ENCODE measurements at places on chromosomes 7 and 10. TPM values are rescaled to one million over a fixed set of nuclear protein-coding genes. Genes with fewer than 3 reads are reported as not detected.
A peak's percentile ranks its signal among the peaks of the same experiment; 100 is the strongest.

DNA sequence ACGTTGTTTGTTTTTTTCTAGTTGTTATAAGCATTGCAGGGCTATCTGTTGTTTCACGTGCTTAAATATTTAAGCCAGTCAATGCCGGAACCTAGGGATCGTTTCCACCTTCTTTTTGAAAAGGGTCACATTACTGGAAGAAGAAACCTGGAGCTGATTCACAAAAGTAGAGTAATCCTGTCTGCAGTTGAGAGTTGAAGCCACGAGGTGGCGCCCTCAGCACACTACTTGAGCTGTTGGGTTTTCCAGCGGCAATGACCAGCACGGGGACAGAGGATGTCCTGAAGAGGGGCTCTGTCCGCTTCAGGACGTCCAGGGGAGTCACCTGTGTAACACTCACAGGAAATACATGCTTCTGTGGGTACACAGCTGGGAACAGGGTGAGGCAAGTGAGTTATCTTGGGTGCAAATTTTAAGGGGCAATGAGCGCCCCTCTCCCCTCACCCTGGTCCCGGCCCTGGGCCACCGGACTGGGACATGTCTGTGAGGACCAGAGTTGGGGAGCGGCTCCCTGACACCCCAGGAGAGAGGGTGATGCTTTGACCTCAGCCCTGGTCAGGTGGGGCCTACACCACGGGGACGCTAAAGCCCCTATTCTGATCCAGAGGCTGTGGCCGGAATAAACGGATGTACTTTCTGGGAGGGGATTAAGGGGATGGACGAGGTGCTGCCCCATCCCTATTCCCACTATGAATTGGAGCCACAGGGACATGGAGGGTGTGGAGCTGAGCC, 26.3 kb upstream of the WDFY4 start:
- peak; percentile 73 for DNase-seq
- no peak overlapping the region for H3K4me3 ChIP-seq
- no peaks in the 10 kb centered on the region for H3K36me3 ChIP-seq
- H3K27ac ChIP-seq, result no peak overlapping the region

- H3K4me3 ChIP-seq, result no peak overlapping the region
- H3K27ac ChIP-seq, result no peak overlapping the region
- no peaks in the 10 kb centered on the region for H3K27me3 ChIP-seq
- no peaks in the 10 kb centered on the region for H3K4me1 ChIP-seq
These were observed 88.0 kb downstream of the GLRX3 start for GRCh38 chr10:130224228-130224627.

DNA sequence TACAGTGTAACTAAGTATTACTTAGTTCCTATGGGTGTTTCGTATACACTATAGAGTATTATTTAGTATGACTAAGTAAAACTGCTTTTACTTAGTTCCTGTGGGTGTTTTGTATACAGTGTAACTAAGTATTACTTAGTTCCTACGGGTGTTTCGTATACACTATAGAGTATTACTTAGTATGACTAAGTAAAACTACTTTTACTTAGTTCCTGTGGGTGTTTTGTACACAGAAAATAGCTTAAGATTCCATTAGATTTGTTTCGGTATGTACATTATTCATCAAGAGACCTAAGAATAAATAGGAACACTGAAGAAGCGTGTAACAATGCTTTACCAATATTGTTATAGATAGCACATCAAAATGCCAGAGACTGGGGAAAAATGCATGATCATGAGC, 25.0 kb downstream of the IGF2BP3 start:
- no peaks in the 10 kb centered on the region for H3K36me3 ChIP-seq
- DNase-seq, result no peak
- H3K27ac ChIP-seq, result no peak overlapping the region
- H3K27me3 ChIP-seq, result no peaks in the 10 kb centered on the region
- H3K4me1 ChIP-seq, result no peaks in the 10 kb centered on the region

ADAMTS14 gene
- 0.35 TPM for total RNA-seq
